IMR-90 (cell line): ENCODE measurements at places on chromosomes 5 and 9. TPM values are rescaled to one million over a fixed set of nuclear protein-coding genes. Genes with fewer than 3 reads are reported as not detected.
A peak's percentile ranks its signal among the peaks of the same experiment; 100 is the strongest.

- H3K27me3 ChIP-seq = no peaks in the 10 kb centered on the region; the same call in 1 of the 2 replicates
- DNase-seq = no peak
- H3K4me3 ChIP-seq = no peak overlapping the region
- H3K36me3 ChIP-seq = no peaks in the 10 kb centered on the region
These were observed 150.8 kb upstream of the RANBP3L start for GRCh38 chr5:36452424-36453006.

DNA sequence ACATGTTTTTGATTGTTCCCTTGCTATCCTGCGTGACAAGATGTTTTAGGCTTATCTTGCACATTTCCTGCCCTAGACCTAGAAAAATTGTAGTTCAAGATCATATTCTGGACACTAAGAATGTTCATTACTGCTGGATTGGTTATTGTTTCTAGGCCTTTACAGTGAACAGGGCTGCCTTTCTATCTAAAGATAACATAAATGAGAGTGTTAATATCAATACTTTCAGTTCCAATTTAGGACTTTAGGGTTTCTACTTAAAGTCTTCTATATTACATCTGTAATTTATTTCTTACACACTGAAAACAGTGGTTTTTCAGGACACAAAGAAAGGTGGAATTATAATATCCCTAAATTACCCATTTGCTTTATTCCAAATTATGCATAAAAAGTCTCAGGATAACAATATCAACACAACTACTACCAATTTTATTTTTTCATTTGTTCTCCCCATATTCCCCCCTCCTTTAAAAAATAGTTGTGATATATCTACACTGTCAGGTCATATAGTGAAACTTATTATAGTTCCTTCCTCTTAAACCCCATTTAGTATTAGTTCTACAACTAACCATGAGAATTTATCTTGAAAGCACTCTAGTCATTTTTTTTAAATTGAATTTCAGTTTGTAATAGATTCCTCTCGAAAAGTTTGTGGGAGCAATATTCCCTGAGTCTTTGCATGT is 293.9 kb upstream of the RIOK2 start:
- H3K27me3 ChIP-seq = no peaks in the 10 kb centered on the region
- H3K36me3 ChIP-seq = no peaks in the 10 kb centered on the region
- DNase-seq = no peak
- no peak overlapping the region for H3K27ac ChIP-seq

- H3K36me3 ChIP-seq = no peaks in the 10 kb centered on the region
- DNase-seq = no peak
- H3K4me1 ChIP-seq = no peaks in the 10 kb centered on the region
- no peak overlapping the region for H3K27ac ChIP-seq
These were observed 91.8 kb upstream of the TBCA start for GRCh38 chr5:77867914-77868313.

DNA sequence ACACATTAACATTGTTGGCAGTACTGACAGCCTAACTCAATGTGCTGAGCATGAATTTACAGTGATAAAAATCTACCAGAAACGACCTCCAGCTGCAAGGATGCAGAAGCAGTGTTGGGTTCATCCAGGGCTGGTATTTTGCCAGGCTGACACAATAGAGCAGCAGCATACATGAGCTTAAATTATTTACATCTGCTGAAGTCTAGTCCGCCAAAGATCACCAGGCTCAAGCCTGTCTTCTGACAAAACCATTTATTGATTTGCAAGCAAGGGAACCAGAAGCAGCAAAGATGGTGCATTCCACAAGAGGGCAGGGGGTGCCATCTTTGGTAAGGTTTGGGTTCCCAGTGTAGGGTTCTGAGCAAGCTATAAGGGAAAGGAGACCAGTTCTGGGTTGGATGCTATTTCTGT is 8.7 kb upstream of the C5orf34 start:
- H3K36me3 ChIP-seq = peaks cover 15% of the 10 kb centered on the region
- H3K27me3 ChIP-seq = no peaks in the 10 kb centered on the region
- no peak overlapping the region for H3K27ac ChIP-seq
- DNase-seq = no peak
- no peaks in the 10 kb centered on the region for H3K4me1 ChIP-seq

The SLC25A48 gene
- total RNA-seq = not detected in 2 replicates

DNA sequence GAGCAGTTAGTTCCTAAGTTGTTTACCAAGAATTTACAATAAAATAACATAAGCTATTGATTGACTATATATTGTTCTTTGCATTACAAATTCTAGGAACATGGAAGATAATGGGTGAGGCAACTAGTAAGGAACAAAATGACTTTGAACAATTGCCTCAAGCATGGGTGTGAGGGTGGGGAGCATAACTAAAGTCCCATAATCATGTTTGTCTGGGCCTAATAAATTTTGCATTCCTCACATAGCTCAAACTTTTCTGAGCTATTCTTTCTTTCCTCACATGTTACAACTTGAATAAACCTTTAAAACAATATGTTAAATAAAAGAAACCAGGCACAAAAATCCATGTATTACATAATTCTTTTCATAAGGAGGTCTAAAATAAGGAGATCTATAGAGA is 1066.1 kb downstream of the NR2F1-AS1 start:
- no peaks in the 10 kb centered on the region for H3K27me3 ChIP-seq
- H3K27ac ChIP-seq = no peak overlapping the region
- no peaks in the 10 kb centered on the region for H3K36me3 ChIP-seq
- no peak for DNase-seq
- peaks cover 3% of the 10 kb centered on the region; the same call in 1 of the 2 replicates for H3K4me1 ChIP-seq

The C5orf52 gene
- not detected in 2 replicates for total RNA-seq

- H3K36me3 ChIP-seq = no peaks in the 10 kb centered on the region
- no peaks in the 10 kb centered on the region for H3K4me1 ChIP-seq
- no peak overlapping the region for H3K4me3 ChIP-seq
- H3K27ac ChIP-seq = no peak overlapping the region
These were observed 156.1 kb upstream of the NTRK2 start for GRCh38 chr9:84513473-84513872.

The ZNF883 gene
- total RNA-seq = 0.54 and 0.83 TPM in 2 replicates

The CBY3 gene
- 0.18 TPM in 1 of 2 replicates, not detected in the other for total RNA-seq

- peaks cover 5% of the 10 kb centered on the region for H3K4me1 ChIP-seq
- DNase-seq = no peak
- no peaks in the 10 kb centered on the region for H3K36me3 ChIP-seq
- no peak overlapping the region for H3K4me3 ChIP-seq
- H3K27ac ChIP-seq = no peak overlapping the region
These were observed 564.8 kb upstream of the WWC1 start for GRCh38 chr5:167726642-167727041.

- DNase-seq = peak; percentile 22
- no peak overlapping the region for H3K27ac ChIP-seq
- no peak overlapping the region for H3K4me3 ChIP-seq
- H3K27me3 ChIP-seq = no peaks in the 10 kb centered on the region
- no peaks in the 10 kb centered on the region for H3K36me3 ChIP-seq
- peaks cover 6% of the 10 kb centered on the region; the same call in 1 of the 2 replicates for H3K4me1 ChIP-seq
These were observed 154.3 kb downstream of the ROR2 start for GRCh38 chr9:91795598-91796241.

DNA sequence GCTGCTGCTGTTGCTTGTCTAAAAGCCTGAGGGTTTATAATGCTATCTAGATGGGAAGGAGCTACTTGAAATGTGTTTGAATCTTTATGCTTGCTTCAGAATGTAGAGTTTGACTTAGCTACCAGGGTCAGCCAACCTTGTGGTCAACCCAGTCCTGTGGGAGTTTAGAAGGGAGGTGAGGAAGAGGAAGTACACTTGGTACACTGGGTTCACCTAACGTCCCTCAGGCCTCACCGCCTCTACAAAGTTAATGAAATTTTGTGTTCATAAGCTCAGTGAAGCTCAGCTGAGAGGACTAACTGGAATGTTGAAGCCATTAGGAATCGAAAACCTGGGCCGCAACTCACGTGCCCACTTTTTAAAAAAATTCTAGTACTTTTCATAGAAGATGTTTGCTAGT is 10.7 kb downstream of the IQGAP2 start:
- no peaks in the 10 kb centered on the region for H3K36me3 ChIP-seq
- no peak overlapping the region for H3K27ac ChIP-seq
- H3K4me1 ChIP-seq = no peaks in the 10 kb centered on the region
- H3K27me3 ChIP-seq = peaks cover 1% of the 10 kb centered on the region
- H3K4me3 ChIP-seq = no peak overlapping the region
- DNase-seq = no peak

DNA sequence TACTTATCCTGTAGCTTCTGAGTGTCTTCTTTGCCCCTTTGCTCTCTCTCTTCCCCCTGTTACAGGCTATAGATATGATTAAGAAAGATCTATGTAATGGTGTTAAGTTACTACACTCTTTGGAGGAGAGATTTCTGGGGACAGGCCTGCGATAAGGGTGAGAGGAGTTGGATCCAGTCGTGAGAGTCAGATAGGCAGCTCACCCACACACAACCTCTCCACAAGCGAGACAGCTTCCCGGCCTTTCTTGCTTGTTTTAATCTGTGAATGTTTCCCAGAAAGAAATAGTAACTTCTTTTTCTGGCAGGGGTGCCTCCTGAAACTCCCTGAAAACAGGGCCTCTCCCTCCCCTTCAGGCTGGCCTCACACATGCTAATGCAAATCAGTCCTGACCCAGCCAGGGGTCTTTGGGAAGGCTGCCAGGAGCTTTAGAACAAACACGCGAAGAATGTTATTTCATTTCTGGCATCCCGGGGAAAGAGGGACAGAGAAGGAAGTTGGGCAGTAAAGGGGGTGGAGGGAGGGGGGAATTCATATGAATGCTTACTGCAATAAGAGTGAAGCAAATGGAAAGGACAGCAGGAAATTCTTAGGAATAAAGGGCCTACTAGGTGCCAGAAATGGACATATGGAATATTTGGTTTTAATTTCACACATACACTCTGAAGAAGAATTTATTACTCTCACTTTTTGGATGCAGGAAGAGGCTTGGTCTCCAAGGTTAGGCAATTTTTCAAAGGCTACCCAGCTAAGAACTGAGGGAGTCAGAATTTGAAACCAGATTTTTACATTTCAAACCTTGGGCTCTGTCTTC is 215.8 kb upstream of the TRIM32 start:
- DNase-seq = peak; percentile 53
- H3K27me3 ChIP-seq = peaks cover 2% of the 10 kb centered on the region; the same call in 1 of the 2 replicates
- no peaks in the 10 kb centered on the region for H3K36me3 ChIP-seq
- H3K4me3 ChIP-seq = no peak overlapping the region
